ENCODE measurements at places on chromosomes 7 and 10. TPM values are rescaled to one million over a fixed set of nuclear protein-coding genes. Genes with fewer than 3 reads are reported as not detected.

Gene CEP41
- total RNA-seq, result 13.2 TPM

- DNase-seq, result no peak
Measured at GRCh38 chr7:139871331-139871730, 42.3 kb downstream of the TBXAS1 start.

Gene NRF1
- total RNA-seq, result 10.1 TPM

DNA sequence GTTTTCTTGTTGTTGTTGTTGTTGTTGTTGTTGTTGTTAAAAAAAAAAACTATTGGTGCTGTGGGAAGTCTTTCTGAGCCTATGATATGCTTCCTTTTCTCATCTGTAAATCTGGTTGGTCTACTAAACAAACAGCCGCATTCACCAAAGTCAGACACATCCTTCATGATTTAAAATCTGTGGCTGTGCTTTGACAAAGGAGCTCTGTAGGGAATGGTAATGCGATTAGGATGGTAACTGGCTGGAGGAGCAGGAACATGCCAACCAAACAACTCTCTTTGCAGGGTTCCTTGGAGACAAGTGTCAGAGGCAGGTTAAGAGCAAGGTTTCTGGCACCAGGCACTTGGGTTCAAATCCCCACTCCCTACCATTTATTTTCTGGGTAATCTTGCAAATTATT is 14.9 kb upstream of the SP4 start:
- no peak for DNase-seq

Gene PLAU
- total RNA-seq, result 27.6 TPM

GRCh38 chr7:155131090-155131489 is 61.0 kb downstream of the HTR5A start:
- no peak for DNase-seq

DNA sequence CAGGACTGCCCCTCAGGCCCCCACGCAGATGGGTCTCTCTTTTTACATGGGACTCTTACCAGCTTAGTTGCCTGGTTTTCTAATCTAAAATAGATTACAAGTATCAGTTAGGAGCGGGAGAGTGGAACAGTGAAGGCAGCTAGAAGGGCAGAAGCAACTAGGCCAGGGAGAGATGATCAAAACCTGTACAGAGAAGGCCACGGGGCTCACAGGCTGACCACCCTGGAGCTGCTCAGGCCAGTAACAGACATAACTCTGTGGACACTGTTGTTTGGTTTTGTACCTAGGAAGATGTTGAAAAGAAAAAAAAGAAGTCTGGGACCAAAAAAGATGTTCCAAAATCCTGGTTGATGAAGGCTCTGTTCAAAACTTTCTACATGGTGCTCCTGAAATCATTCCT is 16.5 kb downstream of the ABCC2 start:
- no peak for DNase-seq

Gene GNA12
- 38.1 TPM for total RNA-seq

Gene HOXA9
- total RNA-seq, result 62.2 TPM

Gene MAT1A
- not detected for total RNA-seq

- no peak for DNase-seq
Measured at GRCh38 chr7:105198223-105198622, 184.2 kb downstream of the KMT2E start.

All from Caki2 (cell line).